ENCODE measurements at places on chromosomes 2 and 18.

DNA sequence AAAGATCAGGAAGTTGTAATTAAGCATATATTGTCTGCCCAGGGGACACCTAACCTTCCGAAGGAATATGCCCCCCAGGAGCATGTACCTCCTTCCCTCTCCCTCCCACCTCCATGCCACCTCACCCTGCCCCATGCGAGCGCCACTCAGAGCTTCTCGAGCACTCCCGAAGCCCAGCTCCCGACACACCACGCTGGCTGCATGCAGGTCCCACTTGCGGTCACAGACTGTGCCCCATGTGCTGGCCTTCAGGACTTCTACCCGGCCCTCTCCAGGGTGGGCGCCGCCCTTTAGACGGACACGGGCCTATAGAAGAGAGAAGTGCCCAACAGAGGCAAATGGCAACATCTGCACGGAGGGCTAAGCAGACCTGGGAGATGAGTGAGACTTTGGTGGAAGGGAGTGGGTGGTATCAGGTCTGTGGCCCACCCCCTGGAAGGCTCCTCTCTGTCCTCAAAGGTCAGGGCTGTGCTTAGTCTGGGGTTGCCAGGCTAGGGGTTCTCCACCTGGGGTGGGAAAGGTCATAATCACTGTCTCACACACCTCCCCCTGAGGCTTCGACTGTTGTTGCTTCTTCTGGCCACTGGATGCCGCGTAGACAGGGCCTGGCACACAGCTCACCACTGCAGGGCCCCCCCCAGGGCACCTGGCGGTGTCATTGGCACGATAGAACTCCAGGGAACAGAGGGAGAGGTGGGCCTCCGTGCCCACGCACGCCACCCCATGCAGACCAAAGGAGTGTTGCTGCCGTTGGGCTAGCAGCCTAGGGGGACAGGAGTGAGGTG, 6.6 kb downstream of the HTRA2 start:
- no peak for DNase-seq

DNA sequence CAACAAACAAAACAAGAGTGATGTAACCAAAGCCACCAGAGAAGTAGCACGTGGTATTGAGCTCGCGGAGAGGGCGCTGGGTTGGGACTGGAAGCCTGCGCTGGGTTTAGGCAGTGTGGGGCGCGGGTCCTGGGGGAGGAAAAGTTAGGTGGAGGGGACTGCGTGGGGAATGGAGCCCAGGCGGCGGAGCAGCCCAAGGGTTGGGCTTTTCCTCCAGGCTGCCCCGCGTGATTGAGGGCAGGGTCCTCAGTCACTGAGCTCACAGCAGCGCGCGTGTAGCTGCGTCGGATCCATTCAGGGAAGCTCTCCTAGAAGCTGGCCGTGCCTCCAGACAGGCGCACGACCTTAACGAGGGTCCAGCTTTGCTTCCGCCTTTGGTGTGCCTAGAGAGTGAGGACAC, 357.4 kb downstream of the GALR1 start:
- DNase-seq = no peak

DNA sequence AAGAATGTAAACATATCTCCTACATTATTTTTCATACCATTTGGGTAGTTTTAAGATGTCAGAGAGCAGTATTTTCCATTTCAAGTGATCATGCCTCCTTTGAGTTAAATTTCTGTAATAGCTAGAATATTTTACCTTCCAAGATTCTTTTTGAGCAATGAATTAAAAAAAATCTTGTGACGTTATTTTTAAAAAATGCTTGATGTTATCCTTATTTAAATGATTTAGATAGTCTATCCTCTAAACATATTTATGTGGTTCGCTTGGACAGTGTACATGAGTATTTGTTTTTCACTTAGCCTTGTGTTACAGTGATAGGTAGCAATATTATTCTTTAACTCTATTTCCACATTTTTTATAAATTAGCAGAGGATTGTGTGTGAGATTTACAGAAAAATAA, 639.2 kb upstream of the CDH2 start:
- DNase-seq = no peak

- DNase-seq = no peak
Measured at GRCh38 chr2:217790681-217791392, 212.0 kb downstream of the TNS1 start.

- DNase-seq = no peak
Measured at GRCh38 chr2:1854729-1855547, 110.6 kb upstream of the PXDN start.

DNA sequence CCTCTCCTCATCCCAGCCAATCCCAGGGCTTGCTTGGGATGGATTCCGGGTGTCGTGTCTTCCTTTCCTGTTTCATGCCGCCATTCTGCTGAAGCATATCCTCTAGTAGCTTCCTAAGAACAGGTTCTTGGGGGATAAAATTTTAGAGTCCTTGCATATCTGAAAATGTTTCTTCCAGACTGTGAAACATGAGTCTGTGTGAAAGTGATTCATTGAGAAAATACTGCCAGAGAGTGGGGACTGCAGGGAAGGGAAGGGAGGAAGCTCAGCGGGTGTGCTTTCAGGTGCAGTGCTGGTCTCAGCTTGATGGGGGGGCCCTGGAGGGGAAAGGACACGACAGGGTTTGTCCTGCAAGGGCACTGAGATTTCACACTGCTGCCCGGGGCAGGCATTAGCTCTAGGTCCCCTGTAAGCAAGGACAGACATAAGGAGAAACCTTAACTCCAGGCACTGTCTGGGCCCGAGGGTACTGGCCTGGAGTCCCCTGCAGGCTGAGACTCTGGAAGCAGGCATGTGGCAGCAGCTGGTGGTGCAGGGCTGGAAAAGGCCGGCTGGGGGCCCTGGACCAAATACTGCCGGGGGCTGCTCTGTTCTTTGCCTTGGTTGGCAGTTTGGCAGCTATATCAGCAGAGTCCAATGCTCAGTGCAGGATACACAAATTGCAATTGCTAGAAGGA, 97.6 kb upstream of the HS6ST1 start:
- no peak for DNase-seq

- no peak for DNase-seq
Measured at GRCh38 chr18:80238651-80239260, 8.6 kb downstream of the PARD6G start.

- no peak for DNase-seq
Measured at GRCh38 chr2:3664925-3665324, 6.9 kb downstream of the ALLC start.

GRCh38 chr2:47127862-47128543, 27.1 kb downstream of the STPG4 start:
- DNase-seq = no peak

- no peak for DNase-seq
Measured at GRCh38 chr2:240780023-240780700, 39.9 kb downstream of the KIF1A start.

DNA sequence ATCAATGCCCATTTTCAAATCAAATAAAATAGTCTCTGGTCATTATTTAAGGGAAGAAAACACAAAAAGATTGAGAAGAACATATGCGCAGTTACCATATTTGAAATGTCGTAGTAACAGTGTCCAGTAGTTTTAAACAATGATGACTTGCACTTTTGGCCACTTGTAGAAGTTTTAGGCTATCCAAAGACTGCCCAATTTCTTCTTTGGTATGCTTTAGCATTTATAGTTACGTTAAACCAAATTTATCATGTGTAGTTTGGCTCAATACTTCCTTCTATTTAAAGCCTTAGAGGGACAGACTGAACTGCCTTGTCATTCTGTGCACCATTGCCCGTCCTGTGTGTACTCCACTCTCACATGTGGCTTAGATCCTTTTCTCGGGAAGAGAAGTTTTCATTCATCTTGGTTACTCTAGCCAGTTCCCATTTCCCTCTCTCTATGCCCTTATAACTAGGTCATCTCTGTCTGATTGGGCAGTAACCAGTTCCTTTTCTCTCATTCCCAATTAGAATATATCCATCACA, 84.8 kb upstream of the TTN start:
- no peak for DNase-seq

- DNase-seq = no peak
Measured at GRCh38 chr18:10942998-10943397, 206.4 kb downstream of the PIEZO2 start.

DNA sequence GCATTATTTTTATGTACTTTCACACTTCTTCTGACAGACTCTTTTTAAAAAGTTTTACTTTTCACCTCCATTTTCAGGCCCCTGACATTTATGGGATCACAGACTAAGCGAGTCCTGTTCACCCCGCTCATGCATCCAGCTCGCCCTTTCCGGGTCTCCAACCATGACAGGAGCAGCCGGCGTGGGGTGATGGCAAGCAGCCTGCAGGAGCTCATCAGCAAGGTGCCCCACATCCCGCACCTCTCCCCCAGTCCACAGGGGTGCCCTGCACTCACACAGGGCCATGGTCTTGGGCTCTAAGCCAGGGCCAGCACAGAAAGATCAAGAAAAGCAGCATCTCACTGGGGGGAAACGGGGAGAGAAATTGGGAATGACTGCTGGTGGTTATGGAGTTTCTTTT, 8.6 kb downstream of the CIDEA start:
- no peak for DNase-seq

DNA sequence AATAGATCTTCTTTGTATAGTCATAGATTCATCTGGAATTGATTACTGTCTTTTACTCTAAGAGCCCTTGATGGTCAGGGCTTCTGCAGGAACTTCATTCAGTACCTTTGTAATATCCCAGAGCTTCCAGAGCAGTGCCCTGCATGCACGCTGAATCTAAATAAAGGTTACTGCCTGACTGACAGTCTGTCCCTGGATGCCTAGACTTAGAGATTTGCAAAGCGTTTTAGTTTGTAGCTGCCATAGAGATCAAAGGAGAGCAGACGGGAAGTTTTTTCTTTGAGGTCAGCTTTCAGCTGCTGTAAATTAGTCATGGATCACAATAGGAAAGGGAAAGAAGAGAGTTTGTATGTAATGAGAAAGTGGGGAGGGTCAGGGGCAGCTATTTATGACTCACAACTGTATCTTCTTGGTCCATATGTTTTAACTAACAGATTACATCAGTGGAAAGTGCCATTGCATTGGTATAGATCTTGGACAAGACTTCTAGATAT, 45.2 kb upstream of the NYAP2 start:
- no peak for DNase-seq

DNA sequence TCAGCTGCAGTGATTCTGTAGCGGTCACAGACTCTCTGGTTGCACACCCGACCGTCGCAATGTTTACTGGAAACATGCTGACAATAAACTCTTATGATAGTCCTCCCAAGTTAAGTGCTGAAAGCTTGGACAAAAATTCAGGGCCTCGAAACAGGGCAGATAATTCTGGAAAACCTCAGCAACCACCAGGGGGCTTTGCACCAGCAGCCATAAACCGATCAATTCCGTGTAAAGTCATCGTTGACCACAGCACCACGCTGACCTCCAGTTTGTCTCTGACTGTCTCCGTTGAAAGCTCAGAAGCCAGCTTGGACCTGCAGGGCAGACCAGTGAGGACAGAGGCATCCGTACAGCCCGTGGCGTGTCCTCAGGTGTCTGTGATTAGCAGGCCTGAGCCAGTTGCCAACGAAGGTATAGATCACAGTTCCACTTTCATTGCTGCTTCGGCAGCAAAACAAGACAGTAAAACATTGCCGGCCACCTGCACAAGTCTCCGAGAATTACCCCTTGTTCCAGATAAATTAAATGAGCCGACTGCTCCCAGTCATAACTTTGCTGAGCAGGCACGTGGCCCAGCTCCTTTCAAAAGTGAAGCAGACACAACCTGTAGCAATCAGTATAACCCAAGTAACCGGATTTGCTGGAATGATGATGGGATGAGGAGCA, 166.1 kb downstream of the ASXL3 start:
- no peak for DNase-seq

- DNase-seq = no peak
Measured at GRCh38 chr18:8747440-8747937, 42.1 kb downstream of the MTCL1 start.

GRCh38 chr2:205187731-205188130, 494.6 kb upstream of the NRP2 start:
- no peak for DNase-seq

- no peak for DNase-seq
Measured at GRCh38 chr2:237306083-237306786, 107.7 kb downstream of the COL6A3 start.

GRCh38 chr2:8196316-8196715, 485.5 kb upstream of the ID2 start:
- DNase-seq = no peak

DNA sequence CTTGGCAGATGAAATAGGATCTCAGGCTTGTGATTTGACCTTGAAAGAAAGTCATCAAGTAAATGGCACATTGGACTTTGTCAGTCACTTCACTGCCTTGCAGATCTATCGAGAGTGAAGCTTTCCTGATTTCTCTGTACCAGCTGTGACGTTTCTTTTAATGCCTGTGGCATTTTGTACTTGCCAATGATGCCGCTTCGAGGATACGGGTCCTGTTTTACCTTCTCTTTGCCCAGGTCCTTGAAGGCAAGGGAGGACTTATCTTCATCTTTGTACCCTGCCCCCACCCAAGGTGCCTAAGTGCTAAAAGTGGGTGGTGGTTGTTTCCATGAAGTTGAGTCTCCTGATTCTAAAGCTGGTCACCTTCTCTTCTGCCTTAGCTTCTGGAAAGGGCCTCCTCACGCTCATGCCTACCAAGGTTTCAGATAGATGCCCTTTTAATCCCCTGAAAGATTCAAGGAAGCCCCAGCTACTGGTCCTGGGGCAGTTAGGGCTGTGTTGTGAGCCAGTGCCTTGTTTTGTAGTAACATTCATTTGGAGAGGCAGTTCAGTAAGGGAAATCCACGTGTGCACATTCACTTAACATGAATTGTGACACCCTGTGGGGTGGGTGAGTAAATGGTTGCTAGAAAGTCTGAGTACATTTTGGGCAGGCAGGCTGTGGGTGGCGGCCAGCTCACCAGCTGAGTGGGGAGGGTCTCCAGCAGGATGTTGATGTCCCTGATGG, 6.1 kb downstream of the LBH start:
- no peak for DNase-seq

DNA sequence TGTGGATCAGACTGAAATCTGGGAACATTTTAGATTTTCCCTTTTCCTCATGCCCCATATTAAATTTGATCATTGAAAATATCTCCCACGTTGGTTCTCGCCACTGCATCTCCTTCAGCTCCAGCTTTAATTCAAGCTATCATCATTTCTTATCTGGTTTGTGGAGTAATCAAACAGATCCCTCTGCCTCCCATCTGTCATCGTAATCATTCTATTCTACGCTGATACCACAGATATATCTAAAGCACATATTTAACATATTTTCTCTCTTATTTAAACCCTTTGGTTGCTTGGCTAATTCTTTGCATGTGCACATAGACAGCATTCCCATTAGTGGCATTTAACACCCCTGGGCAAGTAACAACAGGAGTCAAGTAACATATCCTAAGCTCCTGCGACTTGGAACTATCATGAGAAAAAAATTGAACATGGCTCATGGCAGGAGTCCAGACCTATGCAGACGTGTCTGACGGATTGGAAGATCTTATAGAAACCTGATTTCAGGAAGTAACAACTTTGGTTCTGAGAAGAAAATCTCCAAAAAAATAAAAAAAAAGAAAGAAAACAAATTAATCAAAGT, 158.8 kb upstream of the KYNU start:
- no peak for DNase-seq

GRCh38 chr2:160634436-160634835, 140.8 kb upstream of the RBMS1 start:
- no peak for DNase-seq

- peak; percentile 13 for DNase-seq
Measured at GRCh38 chr2:83585250-83585649, 873.8 kb downstream of the SUCLG1 start.
